Stomach (tissue), 19 donors: ENCODE measurements at places on chromosomes 7 and 10. TPM values are rescaled to one million over a fixed set of nuclear protein-coding genes. Genes with fewer than 3 reads are reported as not detected.

MEIG1 gene
- not detected for total RNA-seq

ANKRD26 gene
- 46.1 TPM for total RNA-seq

DGKI gene
- 0.29 TPM for total RNA-seq

TEX36 gene
- total RNA-seq = not detected

ZNF282 gene
- total RNA-seq = 12.6 TPM

ASB10 gene
- not detected for total RNA-seq

MMP21 gene
- total RNA-seq = not detected

PON1 gene
- not detected for total RNA-seq

RNF32 gene
- total RNA-seq = not detected

MACROH2A2 gene
- 6.7 TPM for total RNA-seq

CYP26A1 gene
- total RNA-seq = not detected

LFNG gene
- total RNA-seq = 57.5 TPM

HTR5A gene
- not detected for total RNA-seq

ANXA8 gene
- not detected for total RNA-seq

DNA sequence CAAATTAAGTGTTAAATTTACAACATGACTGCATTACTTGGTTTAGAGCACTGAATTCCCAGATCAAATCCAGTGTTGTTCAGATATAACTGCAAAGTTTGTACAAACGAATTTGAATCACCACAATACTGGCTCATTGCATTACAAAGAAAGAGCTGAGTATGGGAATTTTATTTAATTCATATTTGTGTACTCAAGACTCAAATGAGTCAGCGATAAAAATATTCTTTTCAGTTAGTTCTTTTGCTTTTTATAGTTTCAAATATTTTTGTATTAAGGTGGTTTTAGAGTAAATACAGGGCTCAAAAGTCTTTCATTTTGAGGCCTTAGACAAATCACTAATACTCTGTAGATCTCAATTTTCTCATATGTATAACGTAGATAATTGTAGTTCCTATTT is 68.6 kb upstream of the LRGUK start:
- no peak overlapping the region for H3K4me3 ChIP-seq
- H3K36me3 ChIP-seq = peaks cover 11% of the 10 kb centered on the region
- H3K27me3 ChIP-seq = no peaks in the 10 kb centered on the region
- H3K4me1 ChIP-seq = no peaks in the 10 kb centered on the region
- H3K27ac ChIP-seq = no peak overlapping the region

DNA sequence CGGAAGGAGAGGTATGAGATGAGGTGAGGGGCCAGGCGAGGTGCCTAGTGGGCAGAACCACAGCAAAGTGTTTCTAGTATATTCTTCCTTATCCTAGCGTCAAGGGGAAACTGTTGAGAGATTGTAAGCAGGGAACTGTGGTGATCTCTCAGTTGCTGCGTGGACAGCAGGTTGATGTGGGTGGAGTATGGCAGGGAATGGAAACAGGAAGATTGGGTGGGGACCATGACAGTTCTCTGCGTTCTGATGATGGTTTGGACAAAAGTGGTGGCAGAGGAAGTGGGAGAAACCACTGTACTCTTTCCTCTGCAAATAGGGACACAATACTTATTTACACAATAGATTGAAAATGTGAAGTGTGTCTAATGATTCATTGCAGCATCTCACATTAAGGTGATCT is 191.5 kb upstream of the GRB10 start:
- no peak overlapping the region for H3K27ac ChIP-seq
- no peak for DNase-seq
- H3K27me3 ChIP-seq = no peaks in the 10 kb centered on the region
- no peaks in the 10 kb centered on the region for H3K36me3 ChIP-seq

DNA sequence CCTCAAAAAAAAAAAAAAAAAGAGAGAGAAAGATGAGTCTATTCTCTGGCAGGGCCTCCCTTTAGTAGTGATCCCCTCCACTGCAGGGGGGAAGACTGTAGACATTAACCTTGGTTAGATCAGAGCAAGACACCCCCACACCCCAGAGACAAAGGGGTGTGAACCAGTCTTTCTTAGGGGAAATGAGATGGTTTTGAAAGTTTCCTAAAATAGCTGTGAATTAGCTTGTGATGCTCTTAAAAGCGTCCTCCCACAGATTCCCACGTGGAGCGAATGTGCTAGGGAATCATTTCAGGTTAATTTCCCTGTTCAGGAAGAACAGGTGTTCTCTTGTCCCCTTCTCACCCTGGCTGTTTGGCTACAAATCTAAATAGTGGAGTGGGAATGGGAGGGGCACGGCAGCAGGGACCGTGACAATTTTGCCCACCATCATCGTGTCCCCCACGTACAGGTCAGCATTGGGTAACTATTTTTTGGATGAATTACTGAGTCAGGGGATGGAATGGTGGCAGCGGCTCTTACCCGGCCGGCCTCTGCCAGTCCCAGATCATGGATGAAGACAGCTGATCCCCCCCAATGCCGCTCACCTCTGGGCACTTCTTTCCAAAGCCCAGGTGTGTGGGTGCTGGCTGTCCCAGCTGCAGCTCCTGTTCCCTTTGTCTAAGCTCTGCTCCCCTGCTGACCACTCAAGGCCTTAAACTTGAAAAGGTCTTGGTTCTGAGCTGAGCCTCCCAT is 152.9 kb downstream of the CCDC3 start:
- H3K4me1 ChIP-seq = peaks cover 6% of the 10 kb centered on the region

GRCh38 chr10:1048732-1049424 is at the start of gene IDI1:
Gene IDI1, minus strand, starts transcription at chr10:1049119. Its CDS starts 116 bp downstream, at chr10:1049003.
- H3K27ac ChIP-seq = peak within 1 kb of the TSS; percentile 95
- H3K4me3 ChIP-seq = peak within 1 kb of the TSS; percentile 80
- H3K4me1 ChIP-seq = peaks cover 18% of the 10 kb centered on the region
- H3K27me3 ChIP-seq = no peaks in the 10 kb centered on the region
- H3K36me3 ChIP-seq = peaks cover 26% of the 10 kb centered on the region
- DNase-seq = peak; percentile 98

DNA sequence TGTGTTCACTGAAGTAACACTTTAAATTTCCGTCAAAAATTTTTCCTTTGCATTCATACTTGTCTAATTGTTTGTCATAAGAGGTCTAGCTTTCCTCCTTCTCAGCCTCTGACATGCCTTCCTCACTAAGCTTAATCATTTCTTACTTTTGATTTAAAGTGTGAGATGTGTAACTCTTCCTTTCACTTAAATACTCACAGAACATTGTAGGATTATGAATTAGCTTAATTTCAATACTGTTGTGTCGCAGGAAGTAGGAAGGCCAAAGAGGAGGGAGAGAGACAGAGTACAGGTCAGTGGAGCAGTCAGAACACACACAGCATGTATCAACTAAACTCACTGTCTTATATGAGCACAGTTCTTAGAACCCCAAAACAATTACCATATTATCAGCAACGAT is 99.0 kb downstream of the SRPK2 start:
- H3K27me3 ChIP-seq = no peaks in the 10 kb centered on the region
- no peaks in the 10 kb centered on the region for H3K36me3 ChIP-seq
- no peak overlapping the region for H3K4me3 ChIP-seq
- DNase-seq = no peak
- no peaks in the 10 kb centered on the region for H3K4me1 ChIP-seq

DNA sequence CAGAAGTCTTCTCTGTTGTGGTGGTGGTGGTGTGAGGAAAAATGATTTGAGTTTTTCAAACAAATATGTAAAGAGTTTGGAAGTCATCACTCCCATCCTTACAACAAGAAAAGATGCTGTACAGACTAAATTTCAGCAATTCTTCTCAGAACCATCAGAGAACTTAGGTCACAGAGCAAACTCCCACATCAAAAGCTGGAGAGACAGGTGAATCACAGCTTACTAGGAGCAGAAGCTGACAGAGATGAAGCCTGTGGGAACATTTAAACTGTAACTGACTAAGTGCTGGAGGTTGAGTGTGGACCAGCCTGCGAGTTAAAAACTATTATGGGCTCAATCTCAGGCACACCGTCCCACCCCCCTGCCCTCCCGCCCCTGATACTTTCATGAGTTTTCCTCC is 97.3 kb downstream of the AKR1D1 start:
- no peaks in the 10 kb centered on the region for H3K27me3 ChIP-seq
- DNase-seq = no peak
- H3K36me3 ChIP-seq = no peaks in the 10 kb centered on the region
- no peaks in the 10 kb centered on the region for H3K4me1 ChIP-seq
- H3K27ac ChIP-seq = no peak overlapping the region

- H3K4me3 ChIP-seq = no peak overlapping the region
- H3K27me3 ChIP-seq = no peaks in the 10 kb centered on the region
- H3K36me3 ChIP-seq = no peaks in the 10 kb centered on the region
- H3K27ac ChIP-seq = peak overlapping the region; percentile 52
- H3K4me1 ChIP-seq = peaks cover 6% of the 10 kb centered on the region
Measured at GRCh38 chr10:3485057-3485686, 299.8 kb downstream of the KLF6 start.

GRCh38 chr7:93147363-93147762 is 822 bp downstream of the SAMD9L start:
- H3K27ac ChIP-seq = peak overlapping the region; percentile 76
- H3K4me3 ChIP-seq = peak overlapping the region; percentile 30
- peak; percentile 65 for DNase-seq
- no peaks in the 10 kb centered on the region for H3K27me3 ChIP-seq
- H3K4me1 ChIP-seq = peaks cover 9% of the 10 kb centered on the region
- peaks cover 7% of the 10 kb centered on the region for H3K36me3 ChIP-seq

DNA sequence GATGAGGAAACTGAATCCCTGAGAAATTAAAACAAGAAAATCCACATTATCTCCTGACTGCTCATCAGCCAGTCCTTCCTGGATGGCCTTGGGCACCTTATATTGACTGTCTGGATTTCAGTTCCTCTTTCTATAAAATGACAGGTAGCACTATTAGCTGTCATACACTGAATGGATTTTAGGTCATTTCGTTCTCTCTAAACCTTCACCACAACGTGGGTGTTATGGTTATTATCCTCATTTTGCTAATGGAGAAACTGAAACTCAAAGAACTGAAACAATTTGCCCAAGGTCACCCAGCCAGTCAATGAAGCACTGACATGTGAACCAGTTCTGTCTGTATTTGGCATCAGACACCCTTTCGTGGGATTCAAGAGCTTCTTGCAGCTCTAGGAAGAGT is 193.8 kb downstream of the CYP26A1 start:
- H3K36me3 ChIP-seq = no peaks in the 10 kb centered on the region
- no peak overlapping the region for H3K4me3 ChIP-seq
- no peak for DNase-seq
- no peaks in the 10 kb centered on the region for H3K27me3 ChIP-seq
- H3K27ac ChIP-seq = no peak overlapping the region

GRCh38 chr7:142636751-142637150 is 112.5 kb upstream of the PRSS1 start:
- DNase-seq = no peak
- no peaks in the 10 kb centered on the region for H3K4me1 ChIP-seq
- peaks cover 20% of the 10 kb centered on the region for H3K27me3 ChIP-seq
- H3K36me3 ChIP-seq = no peaks in the 10 kb centered on the region
- no peak overlapping the region for H3K4me3 ChIP-seq
